ENCODE measurements at places on chromosomes 3 and 15.

- no peak for DNase-seq
Measured at GRCh38 chr3:182921665-182922355, 58.5 kb downstream of the DCUN1D1 start.

- DNase-seq, result peak; percentile 39
Measured at GRCh38 chr3:157175691-157176507, 16.0 kb upstream of the CCNL1 start.

- no peak for DNase-seq
Measured at GRCh38 chr15:59124261-59124660, 19.3 kb downstream of the CCNB2 start.

GRCh38 chr15:40471105-40471807 is 472 bp downstream of the CHST14 start:
- peak; percentile 33 for DNase-seq

- DNase-seq, result no peak
Measured at GRCh38 chr3:152211655-152212054, 57.1 kb upstream of the MBNL1 start.

- DNase-seq, result no peak
Measured at GRCh38 chr3:125003859-125004595, 51.8 kb downstream of the HEG1 start.

- no peak for DNase-seq
Measured at GRCh38 chr15:23532024-23532423, 33.5 kb upstream of the MKRN3 start.

GRCh38 chr3:185851046-185851445 is 26.2 kb upstream of the IGF2BP2 start:
- DNase-seq, result no peak

DNA sequence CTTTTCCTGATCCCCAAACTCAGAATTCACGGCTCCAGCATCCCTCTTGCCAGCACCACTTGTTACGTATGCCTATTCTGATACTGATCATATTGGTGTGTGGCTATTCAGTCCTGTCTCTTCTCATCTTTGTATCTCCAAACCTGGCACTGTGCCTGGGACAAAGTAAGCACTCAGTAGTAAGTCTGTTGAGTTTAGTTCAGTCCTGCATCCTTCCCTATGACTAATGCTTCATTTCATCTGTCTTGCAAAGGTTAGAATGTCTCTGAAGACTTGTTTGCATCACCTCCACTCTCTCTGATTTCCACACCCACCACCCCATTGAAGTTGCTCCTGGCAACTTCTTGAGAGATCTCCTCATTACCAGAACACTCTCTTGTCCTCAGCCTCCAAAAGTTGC is 80.3 kb downstream of the HMG20A start:
- DNase-seq, result no peak

GRCh38 chr15:98850961-98851572 is 156.5 kb downstream of the PGPEP1L start:
- peak; percentile 79 for DNase-seq

DNA sequence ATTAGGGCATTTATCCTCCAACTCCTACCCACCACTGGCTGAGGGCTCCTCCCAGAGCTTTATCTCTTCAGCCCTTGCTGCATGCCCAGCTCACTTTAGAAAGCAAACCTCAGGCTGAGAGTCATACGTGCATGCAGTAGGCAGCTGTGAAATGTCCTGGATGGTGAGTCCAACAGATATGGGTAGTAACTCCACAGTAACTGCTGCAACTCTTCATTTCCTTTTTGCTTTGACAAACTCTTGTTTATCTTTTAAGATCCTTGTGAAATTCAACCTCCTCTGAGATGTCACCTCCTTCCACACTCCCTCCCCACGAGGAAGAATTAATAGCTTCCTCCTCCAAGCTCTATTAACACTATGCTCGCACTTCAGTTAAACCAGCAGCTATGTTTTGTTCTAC is 35.9 kb upstream of the CTNNB1 start:
- DNase-seq, result no peak

GRCh38 chr15:95162531-95162930 is 931.2 kb downstream of the MCTP2 start:
- DNase-seq, result no peak

- DNase-seq, result no peak
Measured at GRCh38 chr15:70802629-70803028, 39.3 kb upstream of the UACA start.
